ENCODE measurements at places on chromosomes 16 and 17.

DNA sequence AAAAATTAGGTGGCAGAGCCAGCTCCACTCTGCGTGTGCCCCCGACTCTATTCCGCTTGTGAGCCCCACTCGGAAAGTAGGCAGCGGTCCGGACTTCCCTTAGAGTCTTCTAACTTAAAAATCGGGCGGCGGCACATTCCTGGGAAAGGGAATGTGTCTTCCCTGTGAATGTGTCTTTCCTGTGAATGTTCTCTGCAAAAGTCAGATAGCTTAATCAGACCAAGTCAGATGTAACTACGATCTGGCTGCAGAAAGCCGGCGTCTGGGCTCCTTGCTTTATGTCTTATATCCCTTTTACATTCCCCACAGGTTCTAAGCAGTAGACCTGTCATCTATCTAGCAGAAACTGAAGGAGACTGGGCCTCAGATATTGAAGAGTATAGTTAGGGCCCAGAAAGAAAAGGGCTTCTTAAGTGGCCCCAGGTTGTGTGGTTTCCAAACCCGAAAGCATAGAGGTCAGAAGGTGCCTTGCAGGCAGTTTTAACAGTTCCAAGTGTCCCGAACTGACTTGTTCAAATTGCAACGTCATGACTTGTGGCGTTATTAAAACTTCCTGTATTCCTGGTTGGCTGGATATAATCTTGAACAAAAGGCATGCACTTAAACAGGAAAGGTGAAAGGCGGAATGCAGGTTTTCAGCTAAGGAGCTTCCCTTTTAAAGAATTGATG is 601 bp downstream of the PHKB start:
- DNase-seq: peak; percentile 27

GRCh38 chr17:13638855-13639458 is 37.2 kb upstream of the HS3ST3A1 start:
- DNase-seq: no peak

DNA sequence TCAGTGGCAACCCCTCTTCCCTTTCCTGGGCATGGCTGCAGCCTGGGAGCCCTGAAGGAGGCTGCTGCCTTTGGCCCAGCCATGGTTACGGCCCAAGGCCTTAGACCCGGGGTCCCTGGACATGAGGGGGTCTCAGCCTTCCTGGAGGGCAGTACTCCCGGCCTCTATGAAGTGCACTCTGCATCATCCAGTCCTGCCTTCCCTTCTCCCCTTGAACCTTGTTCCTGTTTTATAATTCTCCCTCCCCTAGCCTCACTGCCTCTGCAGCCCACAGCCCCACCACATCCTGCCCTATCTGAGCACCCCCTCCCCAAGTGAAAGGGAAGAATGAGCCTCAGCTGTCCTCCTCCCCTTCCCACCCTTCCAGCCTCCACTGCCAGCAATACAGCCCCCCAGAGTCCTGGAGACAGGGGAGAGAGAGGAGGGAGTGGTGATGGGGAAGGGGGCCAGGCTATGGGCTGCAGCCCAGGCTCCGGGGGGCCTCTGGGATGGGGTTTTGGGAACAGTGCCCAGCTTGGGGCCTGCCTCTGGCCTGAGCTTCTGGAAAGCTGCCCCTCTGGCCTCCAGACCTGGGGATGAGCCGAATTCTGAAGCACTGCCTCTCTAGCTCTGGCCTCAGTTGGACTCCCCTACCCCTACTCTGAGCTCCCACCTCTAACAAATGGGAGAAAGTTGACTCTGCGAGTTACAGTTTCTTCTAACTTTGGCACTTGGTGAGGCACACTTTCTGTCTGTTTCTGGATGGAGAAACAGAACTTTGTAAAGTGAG is 7.6 kb downstream of the CCR7 start:
- DNase-seq: no peak

- no peak for DNase-seq
Measured at GRCh38 chr17:70855401-70856054, 686.2 kb downstream of the KCNJ2 start.

GRCh38 chr17:51013322-51013721 is 107.3 kb downstream of the SPAG9 start:
- DNase-seq: no peak

DNA sequence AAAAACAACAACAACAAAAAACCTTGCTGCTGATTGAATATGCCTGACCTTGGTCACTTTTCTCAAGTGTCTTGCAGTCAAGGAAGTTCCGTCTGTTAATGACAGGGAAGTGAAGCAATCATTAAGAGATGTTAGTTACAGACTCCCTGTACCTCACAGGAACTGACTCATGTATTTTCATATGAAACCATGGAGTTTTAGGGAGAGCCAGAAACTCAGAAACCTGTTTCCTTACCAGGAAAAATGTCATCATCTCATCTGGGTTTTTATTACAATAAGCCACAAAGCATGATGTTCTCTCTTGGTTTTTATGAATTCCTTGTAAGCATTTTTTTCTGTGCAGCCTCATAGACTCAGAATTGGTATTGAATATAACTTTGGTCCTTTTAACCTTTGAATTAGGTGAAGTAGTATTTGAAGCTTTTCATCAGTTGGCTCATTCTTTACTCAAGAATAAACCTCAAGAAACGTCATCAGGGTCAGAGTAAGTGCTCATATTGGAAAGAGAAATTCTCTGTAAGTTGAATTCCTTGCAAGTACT is 10.3 kb downstream of the LYRM1 start:
- peak; percentile 68 for DNase-seq

Measured in AG08395 (cell line).